ENCODE measurements at places on chromosomes 12 and 14.

- DNase-seq: no peak
Observed at GRCh38 chr12:90166671-90167070, 458.0 kb upstream of the ATP2B1 start.

GRCh38 chr12:82507686-82508085 lies 149.4 kb downstream of the METTL25 start:
- DNase-seq: no peak

GRCh38 chr12:32255588-32255987 lies 143.8 kb upstream of the FGD4 start:
- DNase-seq: no peak

DNA sequence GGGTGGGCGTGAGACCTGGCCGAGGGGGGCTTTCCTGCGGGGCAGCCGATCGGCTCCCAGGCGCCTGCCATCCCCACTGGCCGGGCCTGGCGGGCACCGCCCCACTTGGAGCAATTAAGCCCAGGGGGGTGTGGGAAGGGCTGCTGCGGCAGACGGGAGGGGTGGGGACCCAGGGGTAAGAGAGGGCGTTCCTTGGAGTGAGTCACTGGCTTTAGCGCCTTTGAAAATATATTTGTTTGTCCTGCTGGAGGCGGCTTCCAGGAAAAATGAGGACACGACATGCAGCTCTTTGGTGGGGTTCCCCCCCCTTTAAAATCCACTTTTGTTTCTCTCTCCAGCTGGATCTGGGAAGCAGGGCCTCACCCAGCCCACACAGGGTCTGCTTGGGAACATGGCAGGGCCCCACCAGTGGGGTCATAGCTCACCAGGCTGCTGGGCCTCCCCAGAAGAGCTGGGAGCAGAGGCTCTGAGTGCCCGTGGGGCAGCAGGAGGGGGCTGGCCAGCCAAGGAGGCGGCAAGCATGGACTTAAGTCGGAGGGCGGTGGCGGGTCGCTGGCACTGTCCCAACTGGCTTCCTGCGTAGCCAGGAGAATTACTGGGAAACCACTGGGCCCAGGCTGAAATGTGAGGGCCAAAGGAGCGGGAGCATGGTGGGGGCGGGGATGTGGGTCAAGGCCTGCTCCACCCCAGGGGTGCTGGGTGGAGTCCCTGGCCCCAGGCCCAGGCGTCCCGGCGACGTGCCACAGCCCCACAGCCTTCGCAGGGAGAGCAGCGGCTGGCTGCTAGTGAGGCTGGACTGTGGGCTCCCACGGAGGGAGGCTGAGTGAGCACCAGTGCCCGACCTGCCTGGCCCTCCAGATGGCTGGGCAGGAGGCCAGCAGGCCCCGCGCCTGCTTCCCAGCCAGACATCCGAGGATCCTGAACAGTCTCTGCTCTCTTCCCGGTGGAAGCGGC lies 128.0 kb downstream of the RFLNA start:
- no peak for DNase-seq

DNA sequence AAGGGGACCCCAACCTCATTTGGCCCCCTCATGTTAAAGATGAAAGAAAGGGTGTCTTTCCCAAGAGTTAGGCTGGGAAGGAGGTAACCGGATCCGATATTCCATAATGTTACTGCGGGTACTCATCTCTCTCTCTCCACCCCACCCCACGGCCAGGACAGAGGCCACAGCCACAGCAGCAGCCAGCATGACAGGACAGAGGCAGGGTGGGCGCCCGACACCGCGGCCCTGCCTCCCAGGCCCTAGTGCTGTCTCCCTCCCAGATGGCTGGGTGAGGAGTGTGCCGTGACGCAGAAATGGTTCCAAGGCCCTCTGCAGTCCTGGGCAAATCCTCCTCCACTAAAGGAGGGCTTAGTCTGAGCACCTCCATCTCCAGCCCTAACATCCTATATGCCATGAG lies 6.2 kb downstream of the SLC6A12 start:
- no peak for DNase-seq
